ENCODE measurements at places on chromosomes 11 and 22.
A peak's percentile ranks its signal among the peaks of the same experiment; 100 is the strongest.

- DNase-seq = no peak
Measured at GRCh38 chr11:106621484-106621883, 396.8 kb downstream of the GUCY1A2 start.

GRCh38 chr11:94635072-94635471 lies 67.9 kb downstream of the PIWIL4 start:
- DNase-seq = peak; percentile 45

DNA sequence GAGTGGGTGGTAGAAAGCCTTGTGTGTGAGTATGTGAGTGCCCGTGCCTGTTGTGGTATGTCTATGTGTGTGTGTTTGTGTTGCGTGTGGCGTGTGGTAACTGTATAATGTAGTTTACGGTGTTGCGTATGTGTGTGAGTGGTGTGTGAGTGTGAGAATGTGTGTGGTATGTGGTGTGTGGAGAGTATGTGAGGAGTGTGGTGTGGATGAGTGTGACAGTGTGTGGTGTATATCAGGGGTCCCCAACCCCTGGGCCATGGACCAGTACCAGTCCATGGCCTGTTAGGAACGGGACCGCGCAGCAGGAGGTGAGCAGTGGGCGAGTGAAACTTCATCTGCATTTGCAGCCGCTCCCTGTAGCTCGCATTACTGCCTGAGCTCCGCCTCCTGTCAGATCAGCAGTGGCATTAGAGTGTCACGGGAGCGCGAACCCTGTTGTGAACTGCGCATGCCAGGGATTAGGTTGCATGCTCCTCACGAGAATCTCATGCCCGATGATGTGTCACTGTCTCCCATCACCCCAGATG lies 5.7 kb downstream of the UPK3A start:
- DNase-seq = no peak

DNA sequence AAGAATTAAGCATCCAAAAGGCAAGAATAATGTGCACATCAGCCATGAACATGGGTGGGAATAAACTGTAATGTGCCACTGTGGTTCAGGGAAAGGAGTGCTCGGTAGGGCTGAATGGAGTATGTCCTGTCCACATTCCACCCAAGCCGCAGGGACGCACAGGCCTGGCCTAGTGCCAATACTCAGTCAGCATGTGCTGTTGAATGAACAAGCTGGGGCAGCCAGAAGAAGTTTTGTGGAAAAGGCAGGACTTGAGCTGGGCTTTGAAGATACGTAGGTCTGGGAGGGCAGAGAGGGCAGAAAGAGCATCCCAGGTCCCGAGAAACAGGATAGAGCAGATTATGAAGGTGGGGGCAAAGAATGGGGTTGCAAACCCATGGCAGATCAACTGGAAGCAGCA lies 60.0 kb upstream of the PLET1 start:
- peak; percentile 86 for DNase-seq

DNA sequence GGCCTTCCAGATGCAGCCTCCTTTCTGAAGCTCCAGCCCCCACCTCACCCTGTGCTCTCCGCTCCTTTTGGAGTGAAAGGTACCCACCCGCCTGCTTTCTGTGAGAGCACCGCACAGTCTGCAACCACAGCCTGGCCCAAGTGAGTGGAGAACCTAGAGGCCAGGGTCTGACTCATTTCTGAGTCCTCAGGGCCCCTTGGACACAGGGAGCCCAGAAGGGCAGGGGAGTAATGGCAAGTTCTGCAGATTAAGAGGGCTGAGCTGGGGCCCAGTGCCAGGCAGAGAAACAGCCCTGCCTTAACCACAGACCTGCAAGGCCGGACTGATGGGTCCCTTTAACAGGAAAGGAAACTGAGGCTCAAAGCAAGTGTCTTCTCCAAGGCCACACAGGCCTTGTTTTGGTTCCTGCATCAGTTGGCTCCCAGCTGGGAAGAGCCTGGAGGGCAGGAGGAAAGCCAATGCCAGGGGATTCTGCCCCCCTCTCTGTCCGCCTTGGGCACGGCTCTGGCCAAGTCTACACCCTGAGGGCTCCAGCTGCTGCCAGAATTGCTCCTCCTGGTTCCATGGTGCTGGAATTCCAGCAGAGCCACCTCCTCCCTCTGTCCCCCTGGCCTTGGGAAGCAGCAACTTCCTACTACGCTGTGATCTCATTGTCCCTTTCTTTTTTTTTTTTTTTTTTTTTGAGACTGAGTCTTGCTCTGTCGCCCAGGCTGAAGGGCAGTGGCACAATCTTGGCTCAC lies 55.1 kb downstream of the CYTH4 start:
- no peak for DNase-seq

DNA sequence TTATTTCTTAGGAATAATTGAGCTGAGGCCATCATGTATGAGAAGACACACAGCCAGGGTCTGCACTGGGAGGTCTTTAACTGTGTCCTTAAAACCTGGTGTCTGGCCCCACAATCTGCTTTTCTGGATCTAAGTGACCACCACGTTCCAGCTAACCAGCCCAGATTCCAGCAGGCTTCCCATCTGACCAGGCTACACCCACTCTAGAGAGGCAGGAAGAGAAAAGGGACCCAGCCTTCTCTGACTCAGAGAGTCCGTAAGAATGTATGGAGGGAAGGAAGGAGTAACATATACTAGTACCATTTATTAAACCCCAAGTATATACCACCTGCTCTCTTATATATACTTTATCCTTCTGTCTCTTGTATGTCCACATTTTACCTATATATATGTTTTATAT lies 80.1 kb downstream of the LDLRAD3 start:
- no peak for DNase-seq

DNA sequence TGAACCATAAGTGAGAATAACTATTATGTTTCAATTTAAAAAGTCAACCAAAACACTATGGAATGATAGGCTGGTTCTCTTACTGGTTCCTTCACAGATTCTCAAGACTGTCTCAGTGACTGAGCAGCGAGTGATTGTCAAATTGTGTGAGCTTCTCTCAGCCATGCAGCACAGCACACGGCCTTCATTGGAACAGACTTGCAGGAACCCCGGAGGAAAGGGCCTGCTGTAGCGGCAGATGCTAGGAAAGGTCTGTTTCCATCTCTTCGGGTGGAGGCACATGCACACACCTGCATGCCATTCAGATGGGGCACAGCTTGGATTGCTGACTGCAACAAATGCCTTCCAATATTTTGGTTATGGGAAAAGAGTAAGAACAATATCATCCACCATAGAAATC lies 741.8 kb downstream of the OPCML start:
- DNase-seq = no peak

DNA sequence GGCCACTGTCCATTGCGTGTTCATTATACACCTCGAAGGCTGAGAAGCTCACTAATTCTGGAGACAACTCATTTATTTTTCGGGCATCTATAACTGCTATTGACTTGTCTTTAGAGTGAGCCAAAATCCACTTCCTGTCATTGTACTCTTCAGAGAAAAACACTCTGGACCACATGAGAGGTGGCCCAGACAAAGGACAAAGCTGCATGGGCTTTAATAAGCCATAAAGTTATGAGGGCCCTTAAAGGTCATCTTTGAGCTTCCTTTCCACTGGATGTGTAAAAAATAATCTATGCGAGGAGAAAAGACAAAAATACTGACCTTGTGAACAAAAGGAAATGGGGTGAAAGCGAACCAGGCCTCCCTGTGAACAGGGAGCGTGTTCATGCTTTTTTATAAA lies 63.5 kb upstream of the ZC3H12C start:
- DNase-seq = no peak

- DNase-seq = no peak
Measured at GRCh38 chr22:33684087-33684486, 236.2 kb downstream of the LARGE1 start.

DNA sequence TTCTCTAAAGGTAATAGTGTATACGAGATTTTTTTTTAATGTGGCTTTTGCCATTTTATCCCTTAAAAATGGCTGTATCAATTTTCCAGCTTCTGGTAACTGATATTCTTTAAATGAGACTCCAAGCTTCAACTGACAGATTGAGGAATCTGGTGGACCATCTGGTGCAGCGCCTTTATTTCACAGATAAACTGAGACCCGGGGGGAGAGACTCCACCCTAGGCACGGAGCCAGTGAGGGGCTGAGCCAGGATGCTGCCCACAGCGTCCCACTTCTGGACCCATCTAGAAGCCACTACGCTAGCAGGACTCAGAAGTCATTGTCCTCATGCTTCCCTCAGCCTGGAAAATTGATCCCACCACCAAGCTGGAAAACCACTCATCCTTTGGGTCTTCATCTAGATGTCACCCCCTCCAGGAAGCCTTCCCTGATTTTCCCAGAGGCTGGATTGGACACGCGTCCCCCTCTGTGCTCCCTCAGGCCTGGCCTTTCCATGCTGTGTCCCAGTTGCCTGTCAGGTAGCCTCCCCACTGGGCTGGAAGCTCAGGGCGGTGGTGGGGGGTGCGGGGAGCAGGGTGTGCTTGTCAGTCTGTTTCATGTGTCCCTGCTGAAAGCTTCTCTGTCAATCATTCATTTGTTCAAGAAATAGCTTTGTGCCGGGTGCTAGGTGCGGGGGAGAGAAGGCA lies 12.3 kb upstream of the CD5 start:
- DNase-seq = no peak

DNA sequence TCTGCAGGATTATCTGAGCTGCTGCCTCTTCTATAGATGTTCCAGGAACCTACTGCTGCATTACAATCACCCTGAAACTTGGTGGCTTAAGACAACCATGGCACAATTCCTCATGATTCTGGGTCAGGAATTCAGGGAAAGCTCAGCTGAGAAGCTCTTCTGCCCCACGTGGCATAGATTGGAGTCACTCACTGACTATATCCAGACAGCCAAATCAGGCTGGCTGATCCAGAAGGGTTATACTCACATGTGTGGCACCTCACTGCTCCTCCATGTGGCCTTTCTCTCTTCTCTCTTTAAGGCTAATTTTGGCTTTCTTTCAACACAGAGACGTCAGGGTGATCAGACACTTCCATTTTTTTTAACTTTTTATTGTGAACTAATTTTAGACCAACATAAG lies 125.5 kb downstream of the BBOX1 start:
- no peak for DNase-seq

DNA sequence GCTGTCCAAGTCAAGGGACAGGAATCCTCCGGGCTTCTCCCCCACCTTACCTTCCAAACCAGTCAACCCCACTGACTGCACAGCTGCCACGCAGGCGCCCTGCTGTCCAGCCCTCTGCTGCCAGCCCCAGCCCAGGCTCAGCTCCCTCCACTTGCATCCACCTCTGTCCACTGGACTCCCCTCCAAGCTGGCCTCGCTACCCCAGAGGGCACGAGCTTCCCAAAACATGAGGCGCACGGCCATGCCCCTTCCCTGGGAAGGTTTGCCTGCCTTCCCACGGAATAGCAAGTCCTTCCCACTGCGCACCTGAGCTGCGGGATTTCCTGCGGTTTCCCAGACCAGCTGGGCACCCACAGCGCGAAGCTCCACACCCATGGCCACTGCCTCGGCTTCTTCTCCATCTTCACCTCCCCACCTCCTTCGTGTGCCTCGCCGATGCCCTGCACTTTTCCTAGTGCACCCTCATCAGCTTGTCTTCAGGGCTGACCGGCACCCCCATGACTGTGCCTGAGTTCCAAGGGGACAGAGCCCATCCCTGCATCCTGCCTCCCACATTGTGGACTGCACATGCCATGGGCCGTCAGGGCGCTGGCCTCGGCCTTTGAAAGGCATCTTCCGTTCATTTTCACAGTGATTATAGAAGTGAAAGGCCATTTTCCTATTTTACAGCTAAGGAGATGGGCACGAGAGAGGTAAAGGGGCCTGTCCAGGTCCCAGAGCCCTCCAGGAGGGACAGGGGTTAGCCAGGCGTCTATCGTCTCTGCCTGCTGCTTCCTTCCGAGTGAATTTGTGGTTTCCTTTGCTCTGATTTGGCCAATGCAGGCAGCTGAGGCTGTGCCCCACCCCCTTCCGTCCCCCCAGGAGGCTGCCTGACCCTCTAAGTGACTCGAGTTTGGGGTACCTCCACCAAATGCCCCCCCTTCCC lies 16.4 kb downstream of the IFITM10 start:
- no peak for DNase-seq

GRCh38 chr11:94910779-94911178 lies 62.6 kb downstream of the CWC15 start:
- DNase-seq = no peak

GRCh38 chr11:119373059-119373920 lies 8.2 kb downstream of the USP2 start:
- DNase-seq = no peak

- no peak for DNase-seq
Measured at GRCh38 chr11:74927496-74927895, 21.4 kb downstream of the XRRA1 start.

- DNase-seq = no peak
Measured at GRCh38 chr11:64122411-64123410, 43.2 kb downstream of the MACROD1 start.

DNA sequence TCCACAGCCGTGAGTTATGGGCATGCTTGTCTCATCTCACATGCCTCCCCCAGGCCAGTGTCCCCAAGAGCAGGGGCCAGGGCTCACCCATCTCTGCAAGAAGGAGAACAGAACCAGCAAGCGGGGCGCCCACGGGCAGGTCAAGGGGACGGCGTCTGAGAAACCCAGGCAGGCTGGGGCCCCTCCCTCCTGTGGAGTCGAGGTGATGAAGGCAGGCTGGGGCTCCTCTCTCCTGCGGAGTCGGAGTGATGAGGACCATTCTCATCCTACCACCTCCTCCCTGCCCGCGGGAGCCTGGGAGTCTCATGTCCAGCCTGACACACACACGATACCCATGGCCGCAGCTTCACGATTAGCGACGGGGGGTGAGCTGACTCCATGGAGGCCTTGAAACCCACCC lies 141.9 kb downstream of the CTTN start:
- DNase-seq = no peak

GRCh38 chr11:4924239-4924638 lies at the start of gene OR51G1:
Gene OR51G1, minus strand, starts transcription at chr11:4924339. Its CDS starts 0 bp downstream, at chr11:4924339.
- DNase-seq = no peak

GRCh38 chr11:96238563-96239135 lies 104.3 kb downstream of the MAML2 start:
- DNase-seq = no peak

GRCh38 chr11:34599406-34599945 lies 21.4 kb upstream of the EHF start:
- DNase-seq = peak; percentile 75

GRCh38 chr22:37564111-37564711 lies 3.9 kb downstream of the CDC42EP1 start:
- no peak for DNase-seq

- no peak for DNase-seq
Measured at GRCh38 chr11:30936491-30936890, 350.3 kb upstream of the MPPED2 start.

DNA sequence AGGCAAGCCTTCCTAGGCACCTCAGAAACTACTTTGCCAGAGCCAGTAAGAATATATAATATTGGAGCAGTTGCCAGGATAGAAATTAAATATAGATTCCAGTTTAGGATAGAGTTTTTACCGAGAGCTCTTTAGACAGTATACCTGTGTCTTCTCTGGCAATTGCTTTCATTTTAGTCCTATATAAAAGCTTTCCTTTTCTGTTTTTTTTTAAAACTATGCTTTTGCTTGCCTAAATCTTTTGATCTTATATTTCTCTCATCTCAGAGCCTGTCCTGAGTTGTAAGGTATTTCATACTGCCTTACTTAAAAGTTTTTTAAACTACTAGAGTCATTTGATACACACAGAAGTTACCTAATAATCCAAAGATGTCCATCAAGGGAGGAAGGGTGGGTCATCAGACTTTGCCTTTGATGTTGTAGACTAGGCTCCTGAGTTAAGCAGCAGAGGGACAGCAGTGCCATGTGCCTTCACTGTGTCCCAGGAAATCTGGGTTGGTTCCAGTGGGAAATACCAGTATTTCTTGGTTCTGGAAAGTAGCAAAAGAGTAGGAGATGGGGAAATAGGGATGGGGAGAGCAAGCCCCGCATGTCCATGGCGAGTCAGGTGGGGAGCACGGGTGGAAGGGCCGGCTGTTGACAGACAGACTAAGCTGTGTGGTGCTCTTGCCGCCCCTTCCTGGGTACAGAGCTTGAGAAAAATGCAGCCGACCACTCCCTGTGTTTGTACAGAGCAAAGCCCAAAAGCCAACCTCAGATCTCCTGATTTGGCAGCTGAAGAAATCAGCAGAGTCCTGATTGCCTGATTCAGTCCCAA lies 11.2 kb downstream of the MCAM start:
- DNase-seq = no peak
